ENCODE measurements at places on chromosomes 2 and 18.

- no peak for DNase-seq
Measured at GRCh38 chr2:196088203-196088602, 19.6 kb upstream of the DNAH7 start.

DNA sequence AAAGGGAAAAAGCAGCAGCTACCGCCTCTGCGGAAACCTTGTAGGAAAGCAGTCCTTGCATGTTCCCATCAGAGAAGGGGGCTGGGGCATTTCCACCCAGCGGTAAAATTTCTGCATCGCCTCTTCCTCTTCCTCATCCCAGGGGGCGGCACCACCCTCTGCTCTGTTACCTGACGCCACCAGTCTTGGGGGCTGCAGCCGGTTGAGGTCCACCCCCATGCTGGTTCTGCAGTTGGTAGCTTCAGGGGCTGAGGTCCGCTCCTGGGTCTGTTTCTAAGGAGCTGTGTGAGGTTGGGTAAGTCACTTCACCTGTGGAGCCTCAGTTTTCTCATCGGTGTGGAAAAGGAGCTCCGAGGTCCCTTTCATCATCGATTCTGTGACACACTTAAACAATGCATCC is 14.2 kb upstream of the AGAP1 start:
- no peak for DNase-seq

- no peak for DNase-seq
Measured at GRCh38 chr2:3129867-3130266, 247.8 kb downstream of the EIPR1 start.

DNA sequence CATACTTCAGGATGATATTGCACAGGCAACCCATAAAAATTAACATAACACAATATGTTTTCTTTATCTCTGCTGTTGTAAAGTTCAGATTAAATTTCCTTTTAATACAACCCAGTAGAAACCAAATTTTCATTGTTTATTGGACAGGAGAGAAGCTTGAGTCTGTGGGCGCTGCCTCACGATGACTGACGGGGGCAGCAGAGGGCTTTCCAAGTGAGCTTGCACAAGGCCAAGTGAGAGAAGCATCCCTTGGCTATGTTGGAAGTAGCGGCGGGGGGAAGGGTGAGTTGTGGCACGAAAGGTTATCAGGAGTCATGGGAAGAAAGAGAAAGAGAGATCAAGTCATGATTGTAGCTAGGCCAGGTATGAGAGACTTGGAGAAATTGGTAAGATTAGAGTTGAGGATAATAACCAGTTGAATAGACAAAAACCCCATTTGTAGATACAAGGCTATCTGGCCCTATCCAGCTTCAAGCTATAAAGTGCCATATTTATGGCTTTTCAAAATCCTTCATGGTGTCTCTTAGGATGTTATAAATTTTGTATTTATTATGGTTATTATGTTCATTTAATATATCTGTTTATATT is 413.7 kb upstream of the FAM98A start:
- no peak for DNase-seq

- DNase-seq: no peak
Measured at GRCh38 chr2:208320686-208321085, 54.6 kb downstream of the PIKFYVE start.

GRCh38 chr2:147538088-147538487 is 306.7 kb upstream of the ACVR2A start:
- no peak for DNase-seq

- DNase-seq: no peak
Measured at GRCh38 chr2:217912098-217913024, 90.4 kb downstream of the TNS1 start.

DNA sequence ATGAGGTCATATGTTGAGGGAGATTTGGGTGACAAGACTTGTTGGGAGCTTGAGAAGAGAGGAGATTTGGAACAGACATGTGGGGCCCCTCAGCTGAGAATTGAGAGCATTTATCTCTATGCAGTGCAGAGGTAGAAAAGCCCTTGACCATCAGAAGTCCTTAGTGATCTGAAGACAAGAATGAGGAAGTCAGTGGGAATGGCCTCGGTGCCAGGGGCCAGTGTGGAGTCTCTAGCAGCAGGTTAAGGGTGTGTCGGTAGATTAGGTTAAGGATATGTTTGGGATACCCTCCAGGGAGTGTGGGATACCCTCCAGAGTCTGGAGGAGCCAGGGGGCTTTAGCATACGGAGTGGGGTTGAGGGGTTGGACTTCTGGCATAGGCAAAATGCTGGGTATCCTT is 41.6 kb downstream of the FBXO48 start:
- no peak for DNase-seq

DNA sequence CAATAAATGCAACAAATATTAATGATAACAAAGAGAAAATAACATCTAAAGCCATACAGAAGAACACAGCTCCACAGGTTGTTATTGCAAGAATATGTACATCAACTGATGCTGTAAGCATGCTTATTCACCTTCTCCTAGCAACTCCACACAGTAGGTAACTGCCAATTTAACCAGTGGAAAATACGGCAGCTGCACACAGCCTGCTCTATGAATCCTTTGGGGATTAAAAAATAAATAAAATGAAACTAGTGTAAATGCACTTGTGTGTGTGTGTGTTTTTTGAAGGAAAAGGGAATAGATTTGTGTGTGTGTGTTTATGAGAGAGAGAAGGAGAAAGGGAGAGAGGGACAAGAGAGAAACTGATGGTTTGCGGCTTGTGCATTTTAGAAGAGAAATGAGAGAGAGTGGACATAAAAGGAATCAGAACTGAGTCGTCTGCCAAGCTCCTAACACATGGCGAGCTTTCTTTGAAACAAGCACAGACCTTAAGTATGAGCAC is 96.2 kb upstream of the PDE1A start:
- DNase-seq: no peak

DNA sequence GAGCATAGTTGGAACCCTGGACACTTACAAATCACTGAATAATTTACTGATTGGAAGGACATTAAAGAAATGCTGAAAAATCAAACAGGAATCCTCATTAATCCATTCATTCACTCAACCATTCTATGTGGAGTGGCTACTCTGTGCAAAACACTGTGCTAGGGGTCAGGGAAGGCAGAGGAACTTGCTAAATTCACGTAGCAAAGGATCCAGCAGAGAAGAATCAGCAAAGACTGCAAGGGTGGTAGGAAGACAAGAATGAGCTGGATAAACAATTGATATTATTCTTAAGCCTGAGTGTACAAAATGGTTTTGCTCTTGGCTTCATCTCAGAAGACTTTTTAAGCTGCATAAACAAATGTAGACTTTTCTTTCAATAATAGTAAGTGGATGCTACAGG is 164.3 kb upstream of the CAVIN2 start:
- DNase-seq: no peak

DNA sequence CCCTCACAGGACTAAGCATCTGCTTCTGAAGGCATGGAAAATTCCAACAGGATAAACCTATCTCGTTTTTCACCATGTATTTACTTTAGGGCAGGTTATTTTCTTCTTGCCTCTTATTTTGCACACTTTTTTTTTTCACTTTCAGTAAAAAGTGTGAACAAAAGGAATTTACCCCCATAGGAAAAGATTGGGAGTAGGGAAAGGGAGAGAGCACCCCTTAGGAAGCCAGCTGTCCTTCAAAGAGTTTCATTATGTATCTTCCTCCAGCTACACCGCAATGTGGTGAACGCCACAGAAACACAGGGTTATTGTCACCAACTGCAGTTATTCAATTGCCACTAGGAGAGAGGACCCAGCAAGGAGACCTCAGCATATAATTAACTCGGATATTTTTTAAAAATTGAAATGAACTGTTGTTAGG is 286.2 kb upstream of the VRK2 start:
- DNase-seq: no peak

GRCh38 chr2:154489266-154489858 is 209.1 kb upstream of the KCNJ3 start:
- DNase-seq: no peak

- no peak for DNase-seq
Measured at GRCh38 chr2:120437604-120438000, 91.7 kb downstream of the INHBB start.

DNA sequence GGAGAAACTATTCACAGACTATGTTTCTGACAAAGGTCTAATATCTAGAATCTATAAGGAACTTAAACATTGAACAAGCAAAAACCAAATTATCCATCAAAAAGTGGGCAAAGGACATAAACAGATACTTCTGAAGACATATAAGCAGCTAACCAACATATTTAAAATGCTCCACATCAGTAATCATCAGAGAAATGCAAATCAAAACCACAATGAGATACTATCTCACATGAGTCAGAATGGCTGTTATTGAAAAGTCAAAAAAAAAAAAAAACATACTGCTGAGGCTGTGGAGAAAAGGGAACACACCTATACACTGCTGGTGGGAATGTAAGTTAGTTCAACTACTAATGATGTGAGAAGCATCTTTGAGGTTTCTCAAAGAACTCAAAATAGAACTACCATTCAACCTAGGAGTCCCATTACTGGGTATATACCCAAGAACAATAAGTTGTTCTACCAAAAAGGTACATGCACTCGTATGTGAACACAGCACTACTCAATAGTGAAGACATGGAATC is 220.4 kb upstream of the TFPI start:
- no peak for DNase-seq

- no peak for DNase-seq
Measured at GRCh38 chr2:10990561-10991111, 78.9 kb downstream of the KCNF1 start.

DNA sequence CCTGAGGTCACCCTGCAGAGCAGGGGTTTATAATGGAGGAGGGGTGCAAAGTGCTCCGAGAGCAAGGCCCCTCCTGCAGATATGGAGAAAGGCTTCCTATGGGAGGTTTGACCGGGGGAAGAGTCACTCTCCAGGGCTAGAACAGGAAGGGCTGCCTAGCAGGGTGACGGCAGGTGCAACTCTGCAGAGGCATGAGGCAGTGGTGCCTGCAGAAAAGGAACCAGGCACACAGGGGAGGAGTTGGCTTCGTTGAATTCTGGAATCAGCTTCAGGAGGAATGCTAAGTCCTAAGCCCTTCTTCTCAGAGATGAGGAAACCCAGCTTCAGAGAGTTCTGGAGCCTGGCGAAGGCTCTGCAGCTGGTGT is 17.5 kb upstream of the HPCAL1 start:
- no peak for DNase-seq

DNA sequence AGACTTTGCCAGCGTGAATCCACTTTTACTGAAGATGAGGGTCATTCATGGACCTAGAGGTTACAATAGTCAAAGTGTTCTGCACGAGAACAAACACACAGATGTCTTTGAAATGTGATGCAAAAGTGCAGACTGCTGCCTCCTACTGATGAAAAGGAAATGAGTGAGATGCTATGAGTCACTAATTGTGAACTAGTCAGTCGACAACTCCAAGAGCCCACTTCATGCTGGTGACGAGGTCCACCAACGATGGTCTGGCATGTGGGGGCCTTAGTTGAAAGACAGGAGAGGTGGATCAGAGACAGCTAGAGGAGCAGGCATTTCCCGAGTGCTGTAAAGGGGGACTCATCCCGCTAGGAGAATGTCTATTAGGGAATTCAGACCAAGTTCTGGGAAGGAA is 17.1 kb upstream of the ZNF236 start:
- no peak for DNase-seq

- DNase-seq: no peak
Measured at GRCh38 chr18:42113529-42114191, 158.6 kb downstream of the PIK3C3 start.

DNA sequence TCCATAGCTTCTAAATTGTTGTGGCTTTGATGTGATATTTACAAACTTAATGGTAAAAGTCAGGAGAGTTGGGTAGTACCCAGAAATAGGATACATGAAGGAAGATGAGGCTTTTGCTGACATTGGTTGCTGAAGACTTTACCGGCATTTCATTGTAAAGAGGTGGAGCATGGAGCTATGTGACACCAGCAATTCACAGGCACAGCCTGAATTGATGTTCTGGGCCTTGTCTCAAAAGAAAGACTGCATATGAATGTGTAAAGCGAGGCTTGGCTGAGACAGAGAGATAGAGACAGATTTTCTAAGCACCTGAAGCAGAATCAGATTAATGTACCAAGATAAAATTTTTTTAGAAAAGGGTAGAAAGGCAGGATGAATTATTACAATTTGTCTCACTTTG is 864.9 kb upstream of the ID2 start:
- DNase-seq: no peak

DNA sequence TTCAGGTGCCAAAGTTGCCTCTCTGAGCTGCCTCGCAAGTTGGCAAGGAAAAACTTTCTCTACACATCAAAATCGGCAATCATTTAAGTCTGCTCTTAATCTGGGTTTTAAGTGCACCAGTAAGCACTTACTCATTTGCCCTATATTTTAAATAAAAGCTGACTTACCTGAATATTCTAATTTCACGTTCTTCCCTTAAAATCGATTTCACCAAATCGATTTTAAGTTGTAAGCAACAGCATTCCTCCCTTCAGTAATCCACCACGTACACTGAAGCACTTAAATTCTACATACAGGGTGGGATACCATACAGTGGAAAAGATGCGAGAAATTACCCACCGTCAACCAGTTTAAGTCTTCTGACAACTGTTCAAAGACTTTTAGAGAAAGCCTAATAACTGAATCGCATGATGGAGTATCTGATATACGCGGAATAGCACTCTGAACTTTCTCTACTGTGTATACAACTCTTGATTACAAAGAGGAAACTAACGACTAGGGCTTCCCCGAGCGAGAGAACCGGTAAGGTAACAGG is 1.6 kb downstream of the PPP3R1 start:
- no peak for DNase-seq

- no peak for DNase-seq
Measured at GRCh38 chr18:2939317-2939716, 73.6 kb downstream of the LPIN2 start.

DNA sequence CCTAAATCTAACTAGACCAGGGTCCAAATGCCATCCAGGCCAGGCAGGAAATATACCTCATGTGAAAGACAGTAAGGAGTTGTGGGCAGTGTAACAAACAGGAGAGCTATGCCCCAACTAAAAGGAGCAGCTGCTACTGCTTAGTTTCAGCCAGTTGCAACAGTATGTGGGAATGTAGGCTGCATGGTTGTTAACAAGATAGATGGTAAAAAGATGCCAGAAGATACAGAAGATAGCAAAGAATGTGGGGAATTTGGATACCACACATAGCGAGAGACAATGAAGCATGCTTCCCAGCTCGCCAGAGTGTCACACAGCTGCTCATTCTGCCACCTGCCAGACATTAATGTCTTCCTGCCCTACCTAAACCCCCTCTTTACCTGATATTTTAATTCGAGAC is 39.4 kb upstream of the CYBRD1 start:
- no peak for DNase-seq

GRCh38 chr2:57850415-57851130 is 196.0 kb upstream of the VRK2 start:
- no peak for DNase-seq

DNA sequence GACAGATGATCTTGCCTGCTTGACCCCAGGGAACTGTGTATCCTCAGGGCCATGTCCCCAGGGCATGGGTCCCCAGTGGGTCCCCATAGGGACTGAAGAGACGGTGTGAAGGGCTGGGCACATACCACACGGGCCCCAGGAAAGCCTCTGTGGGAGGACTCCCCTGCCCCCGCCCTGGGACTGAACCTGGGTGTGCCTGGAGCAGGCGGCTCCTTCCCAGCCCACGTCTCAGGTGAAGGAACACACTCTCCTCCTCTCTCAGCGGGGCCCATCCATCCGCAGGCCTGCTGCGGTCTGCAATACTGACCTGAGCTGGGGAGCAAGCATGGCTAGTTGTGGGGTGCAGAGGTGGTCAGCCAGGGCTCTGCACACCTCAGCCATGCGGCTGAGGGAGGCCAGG is 45.2 kb downstream of the KIF1A start:
- DNase-seq: no peak

Data from stimulated activated CD4-positive, alpha-beta T cell treated with anti-CD3 and anti-CD28 coated beads, Interleukin-12 subunit alpha, Interleukin-12 subunit beta, amount 100 ng/mL, for 24 hours (primary cell).